ENCODE measurements at places on chromosomes 12 and 14. TPM values are rescaled to one million over a fixed set of nuclear protein-coding genes. Genes with fewer than 3 reads are reported as not detected.
A peak's percentile ranks its signal among the peaks of the same experiment; 100 is the strongest.

DNA sequence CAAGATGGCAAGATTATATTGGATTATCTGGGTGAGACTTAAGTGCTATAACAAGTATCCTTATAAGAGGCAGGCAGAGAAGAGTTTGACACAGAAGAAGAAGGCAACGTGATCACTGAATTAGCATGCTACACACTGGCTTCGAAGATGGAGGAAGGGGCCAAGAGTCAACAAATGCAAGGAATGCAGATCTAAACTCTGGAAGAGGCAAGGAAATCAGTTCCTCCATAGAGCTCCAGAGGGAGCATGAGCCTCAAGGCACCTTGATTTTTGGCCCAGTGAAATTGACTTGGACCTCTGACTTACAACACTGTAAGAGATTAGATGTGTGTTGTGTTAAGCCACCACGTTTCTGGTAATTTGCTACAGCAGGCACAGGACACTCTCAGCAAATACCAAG, 536.4 kb upstream of the SEL1L start:
- no peak overlapping the region for H3K27ac ChIP-seq
- no peak overlapping the region for H3K4me3 ChIP-seq
- DNase-seq: no peak
- no peaks in the 10 kb centered on the region for H3K4me1 ChIP-seq

DNA sequence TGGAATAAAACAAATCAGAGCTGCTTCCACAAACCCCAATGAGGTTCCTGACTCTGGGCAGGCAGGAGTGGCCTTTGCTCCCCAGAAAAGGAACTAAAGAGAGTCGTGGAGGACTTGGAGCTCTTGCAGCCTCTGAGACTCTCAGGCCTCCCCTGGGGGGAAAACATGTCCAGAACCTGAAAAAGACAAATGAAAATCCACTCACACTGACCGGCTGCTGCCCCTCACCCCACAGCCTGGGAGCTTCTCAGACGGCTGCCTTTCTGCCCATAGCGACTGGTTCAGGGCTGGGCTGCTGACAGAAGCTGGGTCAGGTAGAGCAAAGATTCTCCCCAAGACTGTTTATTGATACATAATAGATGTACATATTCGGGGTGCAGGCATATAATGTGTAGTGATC, 356.0 kb downstream of the ADGRD1 start:
- no peaks in the 10 kb centered on the region for H3K36me3 ChIP-seq
- no peak overlapping the region for H3K4me3 ChIP-seq
- H3K27me3 ChIP-seq: peaks cover 4% of the 10 kb centered on the region
- peak; percentile 28 for DNase-seq
- H3K27ac ChIP-seq: no peak overlapping the region
- no peaks in the 10 kb centered on the region for H3K4me1 ChIP-seq

- peaks cover 32% of the 10 kb centered on the region for H3K4me1 ChIP-seq
- peaks cover 10% of the 10 kb centered on the region for H3K36me3 ChIP-seq
- H3K27me3 ChIP-seq: no peaks in the 10 kb centered on the region
- H3K4me3 ChIP-seq: no peak overlapping the region
- H3K27ac ChIP-seq: no peak overlapping the region
These were observed 78.0 kb downstream of the B4GALNT3 start for GRCh38 chr12:537772-538171.

GRCh38 chr14:72880164-72880563, 13.7 kb downstream of the DPF3 start:
- DNase-seq: no peak
- H3K36me3 ChIP-seq: no peaks in the 10 kb centered on the region
- H3K27me3 ChIP-seq: no peaks in the 10 kb centered on the region
- no peaks in the 10 kb centered on the region for H3K4me1 ChIP-seq
- no peak overlapping the region for H3K27ac ChIP-seq
- no peak overlapping the region for H3K4me3 ChIP-seq

HIP1R gene
- total RNA-seq: 22.2 TPM

DNA sequence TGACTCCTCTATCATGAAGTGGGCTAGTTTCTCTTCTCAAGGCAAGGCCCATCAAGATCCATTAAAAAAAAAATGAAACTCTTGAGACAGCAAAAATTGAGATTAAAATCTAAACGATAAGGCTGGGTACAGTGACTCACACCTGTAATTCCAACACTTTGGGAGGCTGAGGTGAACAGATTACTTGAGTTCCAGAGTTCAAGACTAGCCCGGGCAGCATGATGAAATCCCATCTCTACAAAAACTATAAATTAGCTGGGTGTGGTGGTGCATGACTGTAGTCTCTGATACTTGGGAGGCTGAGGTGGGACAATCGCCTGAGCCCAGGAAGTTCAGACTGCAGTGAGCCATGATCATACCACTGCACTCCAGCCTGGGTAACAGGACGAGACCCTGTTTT, 226.5 kb upstream of the SOX5 start:
- no peaks in the 10 kb centered on the region for H3K36me3 ChIP-seq
- H3K4me1 ChIP-seq: no peaks in the 10 kb centered on the region
- H3K4me3 ChIP-seq: no peak overlapping the region
- no peak for DNase-seq

RNASE7 gene
- not detected for total RNA-seq

DNA sequence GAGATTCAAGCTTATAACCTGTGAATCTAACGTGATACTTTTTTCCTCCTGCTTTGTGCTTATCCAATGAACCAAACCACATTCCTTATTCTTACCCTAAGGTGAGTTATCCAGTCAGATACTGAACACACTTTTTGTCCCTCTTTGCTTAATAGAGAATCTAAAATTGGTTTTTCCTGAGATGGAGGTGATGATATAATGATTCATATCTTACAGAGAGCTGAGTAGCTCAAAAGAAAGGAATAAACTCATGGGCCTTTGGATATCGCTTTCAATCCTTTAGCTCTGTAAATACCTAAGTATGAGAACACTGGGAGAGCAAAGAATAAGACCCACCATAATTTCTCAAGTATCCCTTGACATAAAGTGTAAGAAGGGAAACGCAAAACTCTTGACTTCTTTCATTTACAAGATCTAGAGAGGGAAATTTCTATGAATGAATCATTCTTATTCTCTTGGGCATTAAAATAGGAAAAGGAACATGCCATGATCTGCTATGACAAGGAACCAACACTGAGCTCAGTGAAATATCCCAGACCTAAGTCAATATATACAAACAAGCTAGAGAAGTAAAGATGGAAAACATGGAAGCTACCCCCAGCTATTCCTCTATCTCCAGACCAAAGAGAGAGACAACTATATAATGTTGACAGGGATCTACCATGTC, 81.8 kb upstream of the STAC3 start:
- H3K27ac ChIP-seq: no peak overlapping the region
- no peaks in the 10 kb centered on the region for H3K4me1 ChIP-seq
- no peak overlapping the region for H3K4me3 ChIP-seq

DNA sequence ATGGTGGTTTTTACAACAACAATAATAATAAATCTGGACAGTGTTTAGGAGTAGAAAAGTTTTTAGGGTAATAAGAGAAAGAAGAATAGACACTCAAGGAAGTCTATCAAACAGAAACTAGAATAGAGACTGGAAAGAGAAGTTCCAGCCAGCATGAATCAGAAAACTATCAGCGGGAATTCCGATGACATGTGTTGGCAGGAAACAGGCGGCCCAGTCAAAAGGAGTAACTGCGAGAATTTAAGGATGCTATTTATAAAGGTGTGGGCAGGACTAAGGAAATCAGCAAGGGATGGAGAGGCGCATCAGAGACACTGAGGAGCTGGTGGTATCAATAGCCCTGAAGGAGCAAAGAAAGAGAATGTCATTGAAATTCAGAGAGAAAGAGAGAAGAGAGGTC, 89.9 kb downstream of the TBX5 start:
- no peak overlapping the region for H3K27ac ChIP-seq
- DNase-seq: no peak
- no peak overlapping the region for H3K4me3 ChIP-seq
- peaks cover 6% of the 10 kb centered on the region for H3K4me1 ChIP-seq
- H3K36me3 ChIP-seq: no peaks in the 10 kb centered on the region

DNA sequence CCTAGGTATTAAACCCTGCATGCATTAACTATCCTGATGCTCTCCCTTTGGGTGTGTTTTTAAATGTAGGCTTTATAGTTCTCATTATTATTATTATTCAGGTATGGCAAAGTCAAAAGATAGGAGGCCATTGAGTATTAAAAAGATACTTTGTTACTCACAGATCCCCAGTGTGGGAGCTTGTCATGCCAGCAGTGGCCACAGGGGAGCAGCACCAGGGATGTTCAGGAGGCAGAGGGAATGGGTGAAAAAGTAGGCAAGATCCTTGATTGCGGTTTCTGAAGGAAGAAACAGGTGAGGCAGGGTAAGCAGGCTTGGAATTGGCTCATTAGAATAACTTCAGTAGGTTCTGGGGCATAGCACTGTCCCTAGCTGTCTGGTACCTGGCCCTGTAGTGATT, 382.2 kb downstream of the MED13L start:
- H3K4me1 ChIP-seq: no peaks in the 10 kb centered on the region
- no peak overlapping the region for H3K27ac ChIP-seq
- no peaks in the 10 kb centered on the region for H3K36me3 ChIP-seq
- H3K4me3 ChIP-seq: no peak overlapping the region
- peaks cover 3% of the 10 kb centered on the region for H3K27me3 ChIP-seq

DNA sequence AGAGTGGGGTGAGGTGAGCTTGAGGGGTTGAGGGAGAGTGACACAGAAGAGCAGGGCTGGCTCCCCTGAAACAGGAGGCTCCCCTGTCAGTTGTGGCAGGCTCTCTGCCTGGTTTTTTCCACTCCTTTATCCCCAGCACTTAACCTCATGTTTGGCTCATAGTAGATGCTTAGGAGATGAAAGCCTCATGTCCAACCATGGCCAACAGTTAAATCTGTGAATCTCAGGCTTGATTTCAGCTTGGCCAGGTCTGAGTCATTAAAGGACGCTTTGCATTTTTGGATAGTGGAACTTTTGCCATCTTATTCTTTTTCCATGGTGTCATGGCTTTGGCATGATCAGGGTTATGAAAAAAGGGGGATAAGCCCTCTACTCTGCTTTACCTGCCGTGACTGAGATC, 117.2 kb downstream of the CACNA1C start:
- H3K27me3 ChIP-seq: no peaks in the 10 kb centered on the region
- no peaks in the 10 kb centered on the region for H3K36me3 ChIP-seq
- H3K27ac ChIP-seq: peak overlapping the region; percentile 69
- no peak for DNase-seq

KCNJ8 gene
- total RNA-seq: 147 TPM

DNA sequence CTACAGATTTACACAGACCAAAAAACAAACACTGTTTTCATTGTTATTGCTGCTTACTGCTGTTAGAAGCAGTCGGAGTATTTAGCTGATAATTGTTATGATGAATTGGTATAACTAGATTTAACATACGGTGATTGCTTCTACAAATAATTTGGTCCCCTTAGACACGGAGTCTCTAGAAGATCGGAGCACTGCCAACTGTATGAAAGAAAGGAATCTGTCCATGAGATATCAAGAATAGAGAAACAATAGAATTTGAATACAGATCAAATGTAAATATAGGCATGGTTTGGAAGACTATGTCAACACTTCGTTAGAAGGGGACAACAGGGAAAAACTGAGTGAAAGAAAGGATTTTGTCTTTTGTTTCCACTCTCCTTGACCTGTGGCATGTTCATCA, 110.9 kb downstream of the PPP2R5E start:
- no peak for DNase-seq
- peaks cover 45% of the 10 kb centered on the region for H3K4me1 ChIP-seq
- H3K27ac ChIP-seq: no peak overlapping the region
- no peak overlapping the region for H3K4me3 ChIP-seq

DNA sequence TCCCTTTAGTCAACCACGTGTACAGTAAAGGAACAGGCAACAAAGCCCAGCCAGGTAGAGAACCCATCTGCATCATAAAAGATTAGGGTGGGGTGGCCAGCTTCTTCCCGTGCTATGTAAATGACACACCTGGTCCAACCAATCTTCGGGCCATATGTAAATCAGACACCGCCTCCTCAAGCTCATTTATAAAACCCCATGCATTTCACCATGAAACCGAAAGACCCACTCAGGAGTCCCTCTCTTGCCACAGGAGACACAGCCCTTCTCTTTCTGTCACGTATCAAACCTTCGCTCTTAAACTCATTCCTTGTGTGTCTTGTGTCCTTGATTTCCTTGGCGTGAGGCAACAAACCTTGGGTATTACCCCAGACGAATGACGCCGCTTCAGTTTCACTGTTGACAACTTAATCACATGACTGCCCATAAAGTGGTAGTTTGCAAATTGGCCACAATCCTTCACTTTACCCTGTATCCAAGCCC, 59.8 kb upstream of the TBPL2 start:
- no peak overlapping the region for H3K27ac ChIP-seq
- no peaks in the 10 kb centered on the region for H3K4me1 ChIP-seq

GRCh38 chr12:85983601-85984000, 109.5 kb downstream of the NTS start:
- H3K27me3 ChIP-seq: no peaks in the 10 kb centered on the region
- no peak overlapping the region for H3K27ac ChIP-seq
- H3K36me3 ChIP-seq: no peaks in the 10 kb centered on the region
- no peak for DNase-seq

DNA sequence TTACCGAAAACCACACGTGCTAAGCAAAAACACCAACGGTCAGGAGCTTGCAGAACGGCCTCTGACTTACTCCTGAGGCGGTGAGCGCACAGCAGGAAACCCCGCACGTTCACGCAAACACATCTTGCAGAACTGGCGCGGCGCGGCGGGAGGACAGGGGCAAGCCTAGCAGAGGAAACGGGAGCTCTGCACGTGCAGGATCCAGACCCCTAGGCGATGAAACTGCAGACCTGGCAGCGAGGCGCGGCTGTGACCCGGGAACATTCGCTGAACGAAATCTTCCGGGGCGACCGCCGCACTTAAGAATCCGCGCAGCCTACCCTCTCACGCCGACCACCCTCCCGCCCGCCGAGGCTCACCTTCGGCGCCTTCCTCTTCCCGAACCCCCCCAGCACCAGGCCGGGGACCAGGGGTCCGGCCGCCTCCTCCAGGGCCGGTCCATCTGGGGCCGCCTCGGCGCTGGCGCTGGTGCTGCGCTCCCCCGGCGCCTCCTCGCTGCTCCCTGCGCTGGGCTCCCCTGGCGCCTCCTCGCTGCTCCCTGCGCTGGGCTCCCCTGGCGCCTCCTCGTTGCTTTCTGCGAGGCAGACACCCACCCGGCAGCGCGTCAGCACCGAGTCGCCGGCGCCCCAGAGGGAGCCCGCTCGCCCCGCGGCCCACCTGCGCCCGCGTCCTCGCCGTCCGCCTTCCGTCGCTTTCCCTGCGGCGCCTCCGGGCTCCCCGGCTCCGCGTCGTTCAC, 615 bp downstream of the DDX51 start:
- peaks cover 16% of the 10 kb centered on the region for H3K4me1 ChIP-seq
- no peaks in the 10 kb centered on the region for H3K27me3 ChIP-seq
- peak overlapping the region; percentile 96 for H3K4me3 ChIP-seq
- no peak for DNase-seq
- H3K36me3 ChIP-seq: peaks cover 56% of the 10 kb centered on the region

CD163L1 gene
- 14.0 TPM for total RNA-seq

GRCh38 chr12:108980831-108981618, 39.8 kb downstream of the SVOP start:
- H3K27ac ChIP-seq: peak overlapping the region; percentile 19
- no peak for DNase-seq
- H3K36me3 ChIP-seq: no peaks in the 10 kb centered on the region
- no peaks in the 10 kb centered on the region for H3K4me1 ChIP-seq
- H3K4me3 ChIP-seq: no peak overlapping the region

GRCh38 chr12:10543499-10543898, 37.8 kb downstream of the EIF2S3B start:
- no peak overlapping the region for H3K4me3 ChIP-seq
- no peaks in the 10 kb centered on the region for H3K27me3 ChIP-seq
- no peaks in the 10 kb centered on the region for H3K36me3 ChIP-seq
- H3K4me1 ChIP-seq: no peaks in the 10 kb centered on the region
- no peak for DNase-seq

GRCh38 chr14:103521951-103522563, 573 bp downstream of the CKB start:
- H3K27ac ChIP-seq: peak overlapping the region; percentile 78
- peaks cover 44% of the 10 kb centered on the region for H3K4me1 ChIP-seq
- peaks cover 11% of the 10 kb centered on the region for H3K36me3 ChIP-seq
- no peaks in the 10 kb centered on the region for H3K27me3 ChIP-seq
- DNase-seq: no peak

LRP1-AS gene
- total RNA-seq: not detected
